ENCODE measurements at places on chromosomes 1 and 21. TPM values are rescaled to one million over a fixed set of nuclear protein-coding genes. Genes with fewer than 3 reads are reported as not detected.
A peak's percentile ranks its signal among the peaks of the same experiment; 100 is the strongest.

TLCD4 gene
- 26.2 TPM for total RNA-seq

DNA sequence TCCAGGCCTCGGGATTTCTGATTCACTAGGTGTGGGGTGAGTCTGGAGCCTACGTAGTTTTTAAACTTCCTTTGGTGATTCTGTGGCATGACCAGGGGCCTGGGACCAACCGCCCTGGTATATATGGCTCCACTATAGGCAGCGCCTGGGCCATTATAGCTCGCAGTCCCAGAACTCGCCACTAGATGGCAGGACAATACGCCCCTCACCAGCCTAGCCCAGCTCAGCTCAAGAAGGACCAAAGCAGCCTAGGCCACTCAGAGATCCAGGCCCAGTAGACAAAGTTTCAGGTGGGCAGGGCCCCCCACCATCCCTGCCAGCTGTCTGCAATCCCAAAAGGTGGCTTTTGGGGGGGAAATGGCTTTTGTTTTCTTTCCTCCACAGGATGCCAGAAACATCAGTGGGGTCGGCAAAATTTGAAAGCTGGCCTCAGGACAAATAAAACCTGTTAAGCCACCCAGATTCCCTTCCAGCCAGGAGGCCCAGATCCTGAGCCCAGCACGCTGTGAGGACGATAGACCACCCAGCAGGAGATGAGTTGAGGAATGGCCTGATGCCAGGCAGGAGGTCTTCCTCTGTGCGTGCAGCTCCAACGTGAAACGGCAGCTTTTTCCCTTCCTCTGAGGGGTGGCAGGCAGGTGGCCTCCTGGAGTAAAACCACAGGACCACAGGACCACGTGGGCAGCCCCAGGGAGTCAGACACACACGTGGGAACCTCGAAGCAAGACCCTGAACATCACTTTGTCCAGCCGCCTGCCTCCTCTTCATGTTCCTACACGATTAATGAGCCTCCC is 24.8 kb upstream of the TMEM51 start:
- no peak overlapping the region for H3K27ac ChIP-seq
- H3K4me3 ChIP-seq: no peak overlapping the region
- no peaks in the 10 kb centered on the region for H3K36me3 ChIP-seq
- H3K4me1 ChIP-seq: no peaks in the 10 kb centered on the region
- H3K27me3 ChIP-seq: no peaks in the 10 kb centered on the region
- peak; percentile 81 for DNase-seq

REN gene
- not detected for total RNA-seq

GRCh38 chr1:241081473-241081872 is 275.5 kb downstream of the RGS7 start:
- no peak overlapping the region for H3K27ac ChIP-seq
- no peaks in the 10 kb centered on the region for H3K36me3 ChIP-seq
- H3K4me3 ChIP-seq: no peak overlapping the region
- no peaks in the 10 kb centered on the region for H3K4me1 ChIP-seq
- H3K27me3 ChIP-seq: no peaks in the 10 kb centered on the region
- DNase-seq: no peak

DNA sequence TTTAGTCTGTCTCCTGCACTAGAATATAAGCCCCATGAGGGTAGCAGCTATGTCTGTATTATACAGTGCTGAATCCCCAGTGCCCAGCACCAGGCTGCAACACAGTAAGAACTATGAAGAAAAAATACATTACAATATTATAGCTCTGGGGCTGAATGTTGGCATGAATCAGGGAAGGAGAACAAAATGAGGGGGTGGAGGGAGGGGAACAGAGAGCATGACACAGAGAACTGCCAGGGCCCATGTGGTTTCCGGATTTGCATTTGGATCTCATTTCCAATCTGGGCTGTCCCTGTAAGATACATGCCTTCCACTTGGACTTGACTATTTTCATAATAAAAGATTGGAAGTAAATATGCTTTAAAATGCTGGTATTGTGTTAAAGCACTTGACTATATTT is 35.8 kb downstream of the C1orf198 start:
- DNase-seq: no peak
- H3K27ac ChIP-seq: no peak overlapping the region
- no peaks in the 10 kb centered on the region for H3K4me1 ChIP-seq

DNA sequence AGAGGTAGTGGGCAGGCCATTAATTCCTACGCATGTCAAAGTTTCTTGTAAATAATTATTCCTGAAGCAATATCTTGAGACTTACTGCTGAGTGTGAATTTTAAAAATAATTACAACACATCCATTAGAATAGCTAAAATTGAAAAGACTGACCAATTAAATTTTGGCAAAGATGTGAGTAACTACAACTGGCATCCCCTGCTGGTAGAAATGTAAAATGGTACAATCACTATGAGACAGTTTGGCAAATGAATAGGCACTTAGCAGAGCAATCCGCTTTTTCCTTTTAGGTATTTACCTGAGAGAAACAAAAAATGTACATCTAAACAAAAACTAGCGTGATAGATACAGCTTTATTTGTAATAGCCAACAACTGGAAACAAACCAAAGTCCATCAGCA is 798.9 kb downstream of the BRINP3 start:
- no peak overlapping the region for H3K27ac ChIP-seq
- no peaks in the 10 kb centered on the region for H3K27me3 ChIP-seq
- no peak for DNase-seq
- H3K4me3 ChIP-seq: no peak overlapping the region
- no peaks in the 10 kb centered on the region for H3K4me1 ChIP-seq
- H3K36me3 ChIP-seq: no peaks in the 10 kb centered on the region

Data from transverse colon (tissue), 4 donors.